ENCODE measurements at places on chromosomes 6 and 20.
A peak's percentile ranks its signal among the peaks of the same experiment; 100 is the strongest.

GRCh38 chr6:143288923-143289322 lies 161.6 kb downstream of the ADAT2 start:
- no peak for DNase-seq

DNA sequence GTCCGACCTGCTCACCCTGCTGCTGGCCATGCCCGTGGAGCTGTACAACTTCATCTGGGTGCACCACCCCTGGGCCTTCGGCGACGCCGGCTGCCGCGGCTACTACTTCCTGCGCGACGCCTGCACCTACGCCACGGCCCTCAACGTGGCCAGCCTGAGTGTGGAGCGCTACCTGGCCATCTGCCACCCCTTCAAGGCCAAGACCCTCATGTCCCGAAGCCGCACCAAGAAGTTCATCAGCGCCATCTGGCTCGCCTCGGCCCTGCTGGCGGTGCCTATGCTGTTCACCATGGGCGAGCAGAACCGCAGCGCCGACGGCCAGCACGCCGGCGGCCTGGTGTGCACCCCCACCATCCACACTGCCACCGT lies 885 bp downstream of the NTSR1 start:
- no peak for DNase-seq

DNA sequence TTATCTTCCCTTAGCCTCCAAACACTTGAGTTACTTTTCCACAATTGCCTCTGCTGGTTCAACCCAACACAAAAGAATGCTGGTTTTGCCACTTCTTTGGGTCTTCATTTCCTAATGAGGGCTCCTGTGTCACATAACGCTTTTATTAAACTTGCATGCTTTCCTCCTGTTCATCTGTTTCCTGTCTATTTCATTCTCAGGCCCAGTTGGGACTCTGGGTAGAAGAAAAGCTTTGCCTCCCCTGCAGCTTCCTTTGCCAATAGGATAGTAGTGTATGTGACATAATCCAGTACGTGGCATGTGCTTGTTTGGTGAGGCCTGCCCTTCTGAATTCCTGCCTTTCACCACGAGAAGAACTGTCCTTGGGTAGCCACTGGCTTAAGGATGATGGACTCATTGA lies 529.3 kb upstream of the AGPAT4 start:
- DNase-seq = no peak

GRCh38 chr6:71886184-71887005 lies at the start of gene RIMS1:
TSS of gene RIMS1 (plus strand) at chr6:71886550. CDS start at chr6:71887024, 474 bp downstream.
- no peak for DNase-seq

DNA sequence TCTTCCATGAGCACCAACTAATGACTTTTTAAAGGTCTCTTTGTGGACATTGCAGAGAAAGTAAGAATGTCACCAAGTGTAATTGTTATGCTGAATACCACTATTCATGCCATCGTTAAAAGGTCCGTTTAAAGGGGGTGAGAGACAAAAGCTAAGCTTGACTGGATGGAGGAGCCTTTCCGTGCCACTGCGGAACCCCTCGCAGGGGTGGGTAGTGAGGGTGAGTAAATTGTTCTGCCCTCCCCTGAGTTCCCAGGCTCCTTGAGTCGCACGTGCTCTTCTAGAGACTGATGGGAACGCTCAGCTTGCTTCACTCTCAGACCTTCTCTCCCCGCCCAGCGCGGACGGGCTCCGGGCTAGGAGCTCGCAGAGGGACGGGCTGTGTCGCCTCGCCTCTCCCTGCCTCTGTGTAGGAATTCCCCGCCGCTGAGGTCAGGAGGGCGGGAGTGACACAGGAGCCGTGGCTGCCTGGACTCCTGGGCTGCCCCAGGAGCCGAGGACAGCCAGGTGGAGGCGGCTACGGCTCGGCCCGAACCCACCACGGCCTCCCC lies 314.8 kb upstream of the QKI start:
- DNase-seq = no peak

GRCh38 chr6:122471107-122472021 lies at the start of gene SERINC1:
TSS of gene SERINC1 (minus strand) at chr6:122471807. CDS start at chr6:122471737, 70 bp downstream.
- DNase-seq = peak; percentile 82

DNA sequence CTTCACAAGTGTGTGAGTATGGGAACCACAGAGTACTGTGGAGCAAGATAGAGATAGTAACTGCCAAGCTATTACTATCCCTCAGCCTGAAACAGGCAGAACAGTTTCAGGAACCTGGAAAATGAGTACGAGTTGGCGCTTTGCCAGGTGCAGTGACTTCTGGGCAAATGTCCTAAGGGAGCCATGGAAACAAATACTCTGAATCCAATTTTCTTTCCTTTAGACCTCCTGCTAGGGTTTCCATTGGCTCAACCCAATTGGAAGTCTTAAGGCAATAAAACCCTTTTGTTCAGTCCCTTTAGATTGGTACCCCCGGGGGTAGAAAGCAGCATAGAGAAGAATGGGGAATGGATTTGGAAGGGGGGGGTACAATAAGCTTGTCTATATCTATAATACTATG lies 205.0 kb upstream of the EPHA7 start:
- DNase-seq = no peak

GRCh38 chr20:37235065-37235464 lies 26.5 kb downstream of the GHRH start:
- no peak for DNase-seq

DNA sequence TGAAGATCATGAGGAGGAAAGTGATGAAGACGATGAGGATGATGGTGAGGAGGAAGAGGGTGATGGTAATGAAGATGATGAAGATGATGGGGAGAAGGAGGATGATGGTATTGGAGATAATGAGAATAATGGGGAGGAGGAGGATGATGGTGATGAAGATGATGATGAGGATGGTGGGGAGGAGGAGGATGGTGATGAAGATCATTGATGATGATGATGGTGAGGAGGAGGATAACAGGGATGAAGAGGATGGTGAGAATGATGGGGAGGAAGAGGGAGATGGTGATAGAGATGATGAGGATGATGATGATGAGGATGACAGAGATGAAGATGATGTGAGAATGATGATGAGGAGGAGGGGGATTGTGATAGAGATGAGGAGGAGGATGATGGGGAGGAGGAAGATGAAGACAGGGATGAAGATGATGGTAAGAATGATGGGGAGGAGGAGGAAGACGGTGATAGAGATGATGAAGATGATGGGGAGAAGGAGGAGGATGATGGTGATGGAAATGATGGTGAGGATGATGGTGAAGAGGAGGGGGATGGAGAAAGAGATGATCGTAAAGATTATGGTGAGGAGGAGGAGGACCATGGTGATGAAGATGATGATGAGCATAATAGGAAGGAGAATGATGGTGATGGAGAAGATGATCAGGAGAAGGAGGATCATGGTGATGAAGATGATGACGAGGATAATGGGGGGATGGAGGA lies 273.7 kb downstream of the SMOC2 start:
- no peak for DNase-seq

DNA sequence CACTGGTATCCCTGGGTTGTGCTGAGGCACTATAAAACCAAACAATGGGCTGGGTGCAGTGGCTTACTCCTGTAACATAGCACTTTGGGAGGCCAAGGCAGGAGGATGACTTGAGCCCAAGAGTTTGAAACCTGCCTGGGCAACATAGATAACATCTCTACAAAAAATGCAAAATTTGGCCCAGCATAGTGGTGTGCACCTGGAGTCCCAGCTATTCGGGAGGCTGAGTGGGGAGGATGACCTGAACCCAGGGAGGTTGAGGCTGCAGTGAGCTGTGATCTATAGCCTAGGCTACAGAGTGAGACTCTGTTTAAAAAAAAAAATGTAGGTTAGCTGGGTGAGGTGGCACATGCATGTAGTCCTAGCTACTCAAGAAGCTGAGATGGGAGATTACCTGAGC lies 7.7 kb upstream of the SLC4A11 start:
- DNase-seq = no peak

- DNase-seq = no peak
These were observed 111.1 kb downstream of the COL12A1 start for GRCh38 chr6:75094614-75095200.

- no peak for DNase-seq
These were observed 21.1 kb downstream of the CHMP4B start for GRCh38 chr20:33832103-33832804.

GRCh38 chr6:99189823-99190721 lies 159.4 kb downstream of the FAXC start:
- DNase-seq = no peak

DNA sequence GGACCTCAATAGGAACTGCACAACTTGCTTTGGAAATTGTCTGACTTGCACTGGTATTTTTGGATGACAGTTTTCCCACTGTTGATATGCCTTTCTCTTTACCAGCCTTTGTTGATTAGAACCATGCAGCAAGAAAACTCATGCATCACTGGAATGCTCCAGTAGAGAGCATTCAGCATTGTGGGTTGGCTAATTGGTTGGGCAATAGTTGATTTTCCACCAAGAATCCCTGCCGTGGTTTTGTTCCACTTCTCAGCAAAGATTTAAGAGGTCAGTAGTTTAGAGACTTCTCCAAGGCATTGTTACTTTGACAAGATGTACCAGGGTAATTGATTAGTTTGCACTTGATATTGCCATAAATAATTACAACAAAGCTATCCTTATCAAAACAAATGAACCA lies 260.0 kb downstream of the DHX35 start:
- DNase-seq = no peak

GRCh38 chr6:170056278-170056711 lies 234.6 kb downstream of the DLL1 start:
- no peak for DNase-seq

DNA sequence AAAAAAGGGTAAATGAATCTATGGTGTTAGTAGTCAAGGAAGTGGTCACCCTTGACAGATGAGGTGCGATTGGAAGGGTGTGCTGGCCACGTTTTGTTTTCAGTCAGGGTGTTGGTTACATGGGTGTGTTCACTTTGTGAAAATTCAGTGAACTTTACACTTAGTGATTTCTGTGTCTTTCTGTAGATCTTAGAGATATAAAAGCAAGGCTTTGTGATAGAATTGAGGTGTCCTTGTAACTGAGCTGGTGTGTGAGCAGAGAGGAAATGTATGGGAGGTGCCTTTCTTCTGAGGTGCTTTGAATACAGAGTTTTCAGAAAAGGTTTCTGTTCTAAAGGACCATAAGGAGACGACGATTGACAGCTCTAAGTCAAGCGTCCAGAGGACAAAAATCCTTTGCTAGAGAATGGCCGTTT lies 90.5 kb downstream of the SAMD3 start:
- DNase-seq = no peak

DNA sequence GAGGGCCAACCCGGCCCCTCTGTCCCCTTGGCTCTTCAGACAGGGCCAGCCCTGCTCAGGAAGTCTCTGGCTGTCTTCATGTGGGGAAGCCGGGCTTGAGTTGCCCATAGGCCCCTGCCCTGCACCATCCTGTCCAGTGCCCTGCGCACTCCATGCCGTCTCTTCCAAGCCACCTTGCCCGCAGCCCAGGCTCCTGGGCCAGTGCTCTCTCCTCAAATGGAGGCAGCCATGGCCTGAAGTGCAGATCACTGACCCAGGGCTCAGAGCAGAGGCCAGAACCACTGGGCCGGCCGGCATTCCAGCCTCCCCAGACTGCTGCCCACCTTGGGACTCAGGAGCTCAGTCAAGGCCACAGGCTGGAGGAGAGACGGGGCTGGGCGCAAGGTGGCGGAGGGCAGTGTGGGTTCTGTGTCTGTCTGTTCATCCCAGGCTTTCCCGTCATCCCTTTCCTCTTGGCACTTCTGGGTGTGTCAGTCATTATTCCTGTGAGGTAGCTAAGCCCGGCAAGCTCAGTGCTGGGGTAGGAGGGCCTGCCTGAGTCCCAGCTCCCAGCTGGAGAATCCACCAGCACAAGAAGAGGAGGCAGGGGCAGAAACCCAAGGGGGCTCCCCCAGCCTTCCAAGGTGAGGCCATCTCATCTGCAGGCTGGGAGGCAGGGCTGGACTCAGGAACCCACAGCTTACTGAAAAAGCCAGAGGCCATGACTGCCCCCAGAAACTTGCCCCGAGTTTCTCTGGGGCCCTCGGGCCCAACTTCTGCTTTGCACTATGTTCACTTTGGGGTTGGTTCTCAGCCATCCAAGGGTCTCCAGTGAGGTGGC lies 22.4 kb downstream of the SDCBP2 start:
- DNase-seq = no peak

GRCh38 chr6:111996144-111996865 lies 57.6 kb upstream of the CCN6 start:
- DNase-seq = no peak

- no peak for DNase-seq
These were observed 127.3 kb upstream of the RALGAPA2 start for GRCh38 chr20:20839771-20840170.

GRCh38 chr6:41036186-41036585 lies 2.8 kb downstream of the UNC5CL start:
- peak; percentile 45 for DNase-seq

DNA sequence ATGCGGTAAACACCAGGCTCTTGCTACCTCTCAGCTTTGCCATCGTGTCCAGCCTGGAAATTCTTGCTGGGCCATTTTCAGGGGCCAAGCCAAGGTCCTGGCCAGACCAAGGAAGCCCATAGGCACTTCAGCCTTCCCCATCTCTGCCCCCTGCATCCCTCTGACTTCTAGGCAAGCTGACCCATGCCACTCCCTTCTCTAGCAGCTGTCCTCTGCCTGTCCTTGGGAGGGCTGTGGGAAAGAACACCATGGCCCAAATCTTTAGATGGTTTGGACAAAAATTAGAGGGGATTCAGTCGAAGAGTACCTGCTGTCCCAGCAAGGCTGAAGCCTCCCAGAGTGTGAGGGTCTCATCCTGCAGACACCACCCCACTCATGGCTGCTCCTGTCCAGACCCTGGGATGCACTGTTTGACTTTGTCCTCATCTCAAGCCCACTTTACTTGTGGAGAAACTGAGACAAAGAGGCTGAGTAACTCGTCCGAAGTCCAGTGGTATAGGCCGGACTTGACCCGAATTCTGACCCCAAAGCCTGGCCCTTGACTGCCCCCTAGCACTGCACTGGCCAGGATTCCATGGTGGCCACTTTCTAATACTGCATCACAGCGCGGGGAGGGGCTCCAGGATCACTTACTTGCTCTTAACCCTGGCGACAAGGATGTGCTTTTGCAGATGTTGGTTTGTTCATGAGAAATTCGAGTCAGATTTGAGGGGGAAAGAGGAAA lies 22.4 kb upstream of the STX16 start:
- no peak for DNase-seq

GRCh38 chr6:19852927-19853326 lies 15.8 kb downstream of the ID4 start:
- DNase-seq = no peak

- no peak for DNase-seq
These were observed 19.4 kb downstream of the RSPO4 start for GRCh38 chr20:982754-983153.

DNA sequence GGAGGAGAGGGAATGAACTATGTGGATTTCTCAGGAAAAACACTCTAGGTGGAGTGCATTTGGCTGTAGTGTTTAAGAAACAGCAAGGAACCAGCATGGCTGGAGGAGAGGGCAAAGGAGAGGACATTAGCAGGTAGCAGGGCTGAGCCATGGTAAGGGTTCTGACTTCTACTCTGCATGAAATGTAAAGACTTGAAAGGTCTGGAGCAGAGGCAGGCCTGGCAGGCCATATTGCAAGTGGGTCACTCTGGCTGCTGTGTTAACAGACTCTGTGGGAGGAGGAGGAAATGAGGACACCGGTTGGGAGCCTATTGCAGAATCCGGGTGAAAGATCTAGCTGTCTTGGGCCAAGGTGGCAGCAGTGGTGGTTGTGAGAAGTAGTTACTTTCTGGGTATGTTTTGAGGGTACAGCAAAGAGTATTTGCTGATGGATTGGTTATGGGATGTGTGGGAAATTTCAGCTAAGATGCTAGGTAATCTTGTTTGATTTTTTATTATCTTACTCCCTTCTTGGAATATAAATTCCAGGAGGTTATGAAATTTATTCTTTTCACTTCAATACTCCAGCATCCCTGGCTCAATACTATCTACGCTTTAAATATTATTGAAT lies 115.9 kb upstream of the BCLAF1 start:
- no peak for DNase-seq

GRCh38 chr6:63750400-63750799 lies 114.8 kb downstream of the PHF3 start:
- no peak for DNase-seq
